ENCODE measurements at places on chromosomes 3 and 15.

DNA sequence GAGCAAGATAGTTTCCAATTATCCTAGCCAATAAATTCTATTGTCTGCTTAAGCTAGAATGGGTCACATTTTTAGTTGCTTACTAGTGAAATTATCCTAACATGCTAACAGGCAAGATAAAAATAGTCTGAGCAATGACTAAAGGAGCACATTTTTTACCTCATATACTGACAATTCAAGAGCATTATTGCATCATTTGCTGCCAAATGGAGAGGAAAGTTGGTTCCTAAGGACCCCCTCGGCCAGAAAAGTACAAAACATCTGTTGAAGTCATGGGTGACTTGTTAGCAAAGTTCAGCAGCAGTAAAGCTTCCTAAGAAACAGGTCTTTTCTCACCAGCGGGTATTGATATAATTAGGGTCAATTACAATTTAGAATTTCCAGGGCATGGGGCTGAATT lies 1001.0 kb downstream of the FHIT start:
- DNase-seq, result no peak

DNA sequence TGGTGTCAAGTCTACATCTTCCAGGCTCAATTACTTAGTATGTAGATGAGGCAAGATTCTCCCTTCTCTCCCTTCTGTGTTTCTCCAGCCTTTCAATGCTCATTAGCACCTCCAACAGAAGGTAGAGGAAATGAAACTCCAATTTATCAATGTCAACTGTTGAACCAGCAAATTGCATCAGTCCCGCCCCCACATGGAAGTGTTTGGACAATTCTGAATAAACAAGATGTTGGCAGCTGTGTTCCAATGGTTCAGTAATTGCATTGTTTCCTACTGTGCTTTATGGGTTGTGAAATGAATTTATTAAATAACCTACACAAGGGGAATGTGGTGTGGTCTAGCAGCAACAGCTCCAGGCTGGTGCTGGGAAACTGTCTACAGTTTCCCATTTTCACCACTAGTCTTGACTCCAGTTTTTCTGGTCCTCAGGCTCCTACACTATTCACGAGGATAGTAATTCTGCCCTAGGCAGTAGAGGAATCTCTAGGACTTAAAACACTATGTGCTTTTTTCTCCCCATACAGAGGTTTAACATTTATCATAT lies 91.9 kb downstream of the MB21D2 start:
- DNase-seq, result no peak

- DNase-seq, result no peak
Measured at GRCh38 chr3:192496905-192497587, 230.3 kb downstream of the FGF12 start.

DNA sequence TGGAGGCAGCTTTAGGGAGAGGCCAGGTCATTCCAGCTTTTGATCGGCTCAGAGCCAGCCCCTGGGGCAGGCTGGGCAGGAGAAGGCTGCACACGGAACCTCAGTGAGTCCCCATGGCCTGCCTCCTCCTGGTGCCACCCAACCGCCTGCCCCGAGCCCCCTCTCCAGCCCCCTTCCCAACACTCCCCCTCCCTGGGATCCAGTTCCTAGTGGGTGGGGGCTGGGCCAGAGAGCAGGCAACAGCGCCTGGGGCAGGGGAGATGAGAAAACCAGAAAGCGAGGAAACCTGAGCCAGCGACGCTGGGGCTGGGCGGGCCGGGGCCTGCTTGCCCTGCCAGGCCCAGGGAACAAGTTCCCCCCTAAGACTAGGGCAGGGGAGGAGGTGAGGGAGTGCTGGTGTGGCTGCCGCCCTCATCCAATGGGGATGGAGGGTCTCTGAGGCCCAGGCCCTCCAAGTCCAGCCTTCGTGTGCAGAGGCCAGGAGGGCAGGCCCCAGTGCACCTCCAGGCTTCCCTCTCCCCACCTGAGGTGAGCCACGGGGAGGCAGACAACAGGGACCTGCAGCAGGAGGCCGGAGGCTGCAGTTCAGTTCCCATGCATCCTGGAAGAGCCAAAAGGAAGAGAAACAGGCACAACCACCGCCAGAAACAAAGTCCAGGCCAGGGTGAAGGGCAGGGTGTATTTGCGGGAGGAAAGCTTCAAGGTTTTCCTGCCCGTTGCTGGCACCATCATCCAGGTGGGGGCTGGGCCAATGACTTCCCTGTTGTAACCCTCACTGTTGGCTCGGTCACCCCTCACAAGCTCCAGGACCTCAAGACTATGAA lies 4.0 kb upstream of the SEMA3F start:
- no peak for DNase-seq

DNA sequence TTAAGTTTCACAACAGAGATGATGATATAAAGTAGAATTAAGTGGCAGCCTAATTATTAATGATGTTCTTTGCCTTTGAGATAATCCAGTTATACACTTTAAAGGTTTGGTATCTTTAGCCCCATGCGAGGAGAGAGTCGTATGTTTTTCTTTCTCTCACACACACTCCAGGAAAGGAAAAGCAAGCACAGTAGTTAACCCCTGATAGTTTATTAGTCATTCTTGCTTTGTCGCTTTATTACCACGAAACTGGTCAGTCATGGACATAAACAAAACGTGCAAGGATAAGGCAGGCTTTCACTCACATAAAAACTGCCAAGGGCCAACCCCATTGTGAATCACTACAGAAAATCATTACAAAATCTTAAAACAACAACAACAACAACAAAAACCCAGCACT lies 866.9 kb downstream of the FHIT start:
- no peak for DNase-seq

DNA sequence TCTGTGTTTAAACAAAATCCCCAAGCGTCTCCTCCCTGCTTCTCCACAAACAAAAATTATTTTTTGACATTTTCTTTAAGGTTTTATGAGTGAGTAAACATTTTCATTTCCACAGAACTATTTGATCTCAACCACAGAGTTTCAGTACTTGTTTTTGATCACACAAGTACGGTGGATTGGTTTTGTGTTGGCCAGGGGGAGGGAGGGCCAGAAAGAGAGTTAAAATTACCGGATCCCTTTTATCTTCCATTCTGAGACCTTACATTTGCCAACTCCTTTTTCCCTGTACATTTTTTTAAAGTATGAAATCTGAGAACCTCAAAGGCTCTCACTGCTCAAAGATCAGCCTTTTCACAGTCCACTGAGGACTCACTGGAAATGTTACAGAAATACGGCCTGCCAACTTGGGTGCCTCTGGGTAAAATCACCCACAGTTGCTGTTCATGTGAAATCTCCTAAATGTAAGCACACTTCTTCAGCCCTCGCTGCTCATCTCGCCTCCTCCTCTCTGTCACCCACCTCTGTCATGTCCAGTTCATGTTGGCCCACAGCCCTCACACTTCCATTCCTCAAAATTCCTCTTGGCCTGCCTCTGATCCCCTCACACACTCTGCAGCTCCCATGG lies 1.7 kb downstream of the HOMER2 start:
- no peak for DNase-seq

- peak; percentile 60 for DNase-seq
Measured at GRCh38 chr3:66276705-66277274, 56.0 kb downstream of the SLC25A26 start.

DNA sequence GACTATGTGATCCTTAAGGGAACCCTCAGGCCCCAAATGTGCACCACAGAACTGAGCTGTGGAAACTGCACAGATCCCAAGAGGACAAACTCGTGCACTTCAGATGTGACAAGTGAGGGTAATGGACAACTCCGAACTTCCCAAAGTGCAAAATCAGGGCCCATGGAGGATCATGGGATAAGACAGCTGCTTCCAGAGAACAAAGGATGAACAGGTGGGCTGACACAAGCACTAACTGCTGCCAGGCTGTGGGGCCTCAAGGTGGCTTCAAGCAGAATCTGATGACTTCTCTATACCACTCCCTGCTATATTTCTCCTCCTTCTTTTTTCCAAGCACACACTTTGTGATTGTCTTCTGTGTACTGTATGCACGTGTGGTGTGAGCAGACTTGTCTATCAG lies 5.4 kb downstream of the TARS3 start:
- DNase-seq, result no peak

GRCh38 chr3:35498506-35499210 lies 140.7 kb upstream of the ARPP21 start:
- DNase-seq, result no peak

Measured in activated CD4-positive, alpha-beta T cell treated with anti-CD3 and anti-CD28 coated beads, Interleukin-2, amount 50 U/mL, for 1 hour (primary cell).